Stimulated activated CD4-positive, alpha-beta T cell treated with anti-CD3 and anti-CD28 coated beads, Interleukin-4, amount 100 ng/mL, for 4 hours (primary cell): ENCODE measurements at places on chromosomes 13 and 19.

GRCh38 chr13:42814868-42815267, 33.5 kb downstream of the FAM216B start:
- no peak for DNase-seq

GRCh38 chr13:89514534-89515312, 1832.8 kb upstream of the MIR17HG start:
- DNase-seq = no peak

- no peak for DNase-seq
Observed at GRCh38 chr13:73593199-73593765, 534.5 kb downstream of the KLF5 start.

DNA sequence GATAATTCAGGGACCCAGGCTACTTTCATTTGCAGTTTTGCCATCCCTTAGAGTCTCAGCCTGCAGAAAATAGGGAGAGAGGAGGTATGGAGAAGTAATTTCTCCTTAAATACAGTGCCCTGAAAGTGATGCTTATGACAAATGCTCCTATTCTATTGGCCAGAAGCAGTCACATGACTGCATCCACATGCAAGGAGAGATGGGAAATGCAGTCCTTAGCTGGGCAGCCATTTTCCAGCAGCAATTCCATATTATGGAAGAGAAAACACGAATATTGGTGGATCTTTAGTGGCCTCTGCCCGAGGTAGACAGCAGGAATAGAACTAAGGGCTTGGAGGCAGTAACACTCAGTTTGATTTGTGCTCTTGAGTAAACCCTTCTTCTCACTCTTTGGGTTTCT, 39.4 kb downstream of the VAV1 start:
- no peak for DNase-seq

DNA sequence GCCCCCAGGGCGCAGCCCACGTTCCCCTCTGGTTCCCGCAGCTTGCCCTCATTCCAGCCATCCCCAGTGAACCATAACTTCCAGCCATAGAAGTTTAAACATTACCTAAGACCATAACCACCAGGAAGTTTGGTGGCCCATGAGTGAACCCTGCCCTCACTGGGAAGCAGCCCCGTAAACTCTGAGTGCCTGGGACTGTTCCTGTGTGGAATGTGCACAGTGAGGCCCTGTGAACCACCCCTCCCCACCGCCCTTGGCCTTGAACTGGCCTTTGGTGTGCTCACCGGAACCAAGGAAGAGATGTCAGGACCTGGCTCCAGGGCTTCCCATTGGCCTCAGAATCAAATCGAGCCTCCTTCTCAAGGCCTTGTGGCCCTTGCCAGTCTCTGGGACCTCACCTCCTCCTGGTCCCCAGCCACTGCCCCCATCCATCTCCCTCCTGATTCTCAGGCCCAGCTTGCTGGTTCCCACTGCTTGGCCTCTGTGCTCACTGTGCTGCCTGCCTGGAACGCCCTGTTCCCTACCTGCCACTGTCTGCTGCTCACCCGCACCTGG, 46.5 kb downstream of the DNM2 start:
- no peak for DNase-seq

GRCh38 chr19:18349524-18350128, 9.2 kb downstream of the PGPEP1 start:
- DNase-seq = peak; percentile 13

GRCh38 chr13:38755793-38756192, 68.9 kb downstream of the FREM2 start:
- DNase-seq = no peak

DNA sequence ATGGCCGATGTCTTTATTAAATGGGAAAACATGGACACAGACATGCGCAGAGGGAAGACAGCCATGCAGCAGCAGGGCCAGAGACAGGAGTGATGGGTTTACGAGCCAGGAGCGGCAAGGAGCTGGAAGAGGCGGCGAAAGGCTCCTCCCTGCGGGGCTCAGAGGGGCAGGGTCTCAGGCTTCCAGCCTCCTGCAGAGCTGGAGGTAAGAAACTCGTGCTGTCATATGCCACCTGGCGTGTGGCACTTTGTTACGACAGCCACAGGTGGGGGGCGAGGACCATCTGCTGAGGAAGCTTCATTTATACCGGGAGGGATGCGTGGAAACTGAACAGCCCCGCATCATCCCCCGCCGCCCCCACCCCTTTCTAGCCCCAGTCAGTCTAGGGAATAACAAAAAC, 52.0 kb upstream of the SPACA7 start:
- no peak for DNase-seq
